ENCODE measurements at places on chromosomes 7 and 10.
A peak's percentile ranks its signal among the peaks of the same experiment; 100 is the strongest.

- DNase-seq, result peak; percentile 51
Observed at GRCh38 chr10:21953585-21954057, 49.9 kb downstream of the DNAJC1 start.

DNA sequence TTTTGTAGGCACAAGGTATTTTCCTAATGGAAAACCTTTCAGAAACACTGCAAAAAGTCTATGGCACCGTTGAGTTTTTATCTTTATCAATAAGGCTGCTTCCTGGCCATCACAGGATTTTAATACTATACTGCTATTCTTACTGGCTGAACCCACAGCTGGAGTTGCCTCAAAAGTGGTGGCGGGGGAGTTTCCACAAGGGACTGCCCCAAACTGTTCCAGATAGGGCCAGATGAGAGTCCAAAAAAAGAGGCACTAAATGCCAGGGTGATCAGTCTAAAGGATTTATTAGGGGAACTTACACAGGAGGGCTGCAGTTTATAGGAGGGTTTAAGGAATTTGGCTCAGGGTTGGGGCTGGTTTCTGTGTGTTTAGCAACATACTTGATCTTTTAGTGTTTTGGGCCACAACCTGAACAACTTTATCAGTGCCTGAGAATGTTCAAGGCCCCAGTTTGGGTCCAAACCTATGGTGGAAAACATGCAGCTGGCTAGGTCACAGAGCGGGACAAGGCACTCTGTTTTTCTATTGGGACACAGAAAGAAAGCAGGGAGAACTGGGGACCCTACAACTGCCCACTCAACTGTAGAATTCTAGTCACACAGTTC lies 41.4 kb downstream of the STAM start:
- DNase-seq, result no peak

DNA sequence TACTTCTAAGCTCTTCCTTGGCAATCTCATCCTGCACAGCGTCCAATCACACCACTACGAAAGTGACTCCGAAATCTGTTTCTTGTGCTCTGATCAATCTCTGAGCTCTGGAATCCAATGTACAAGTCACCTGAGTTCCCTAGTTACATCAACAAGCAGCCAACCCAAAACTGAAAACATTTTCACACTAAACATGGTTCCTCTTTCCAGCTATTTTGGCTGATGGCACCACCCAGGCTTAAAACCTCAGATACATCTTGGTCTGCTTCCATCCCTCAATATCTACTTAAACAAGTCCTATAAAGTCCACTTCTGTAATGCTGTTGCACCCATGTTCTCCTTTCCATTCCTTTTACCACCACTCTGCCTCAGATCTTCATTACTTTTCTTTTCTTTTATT lies 3.6 kb downstream of the BLOC1S2 start:
- no peak for DNase-seq

DNA sequence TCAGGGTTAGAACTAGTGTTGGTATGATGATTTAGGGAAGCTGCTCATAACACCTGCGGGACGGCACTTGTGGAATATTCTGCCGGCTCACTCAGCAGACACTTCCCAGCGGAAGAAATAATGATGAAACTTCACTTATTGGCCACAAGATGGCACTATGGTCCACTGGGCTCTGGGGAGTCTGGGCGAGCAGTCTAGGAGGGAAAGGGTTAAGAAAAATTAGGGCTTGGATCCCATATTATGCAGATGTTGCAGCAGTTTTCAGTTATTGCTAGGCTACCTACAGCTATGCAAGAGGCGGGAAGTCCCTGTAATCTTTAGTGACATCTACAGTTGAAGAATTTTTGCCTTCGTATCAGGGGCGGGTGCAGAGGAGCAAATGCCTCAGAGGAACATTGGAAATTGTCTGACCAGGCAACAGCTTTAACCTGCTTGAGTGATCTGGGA lies 238.7 kb upstream of the PRSS58 start:
- peak; percentile 36 for DNase-seq

GRCh38 chr7:100483722-100484672 lies at the start of gene NYAP1:
TSS of gene NYAP1 (plus strand) at chr7:100483927. CDS start at chr7:100485312, 1,385 bp downstream.
- DNase-seq, result no peak

GRCh38 chr7:1020849-1021251 lies 23.5 kb upstream of the GPR146 start:
- no peak for DNase-seq

GRCh38 chr7:1989049-1989860 lies 243.5 kb downstream of the MAD1L1 start:
- no peak for DNase-seq

GRCh38 chr7:116522247-116522646 lies 2.6 kb upstream of the CAV1 start:
- no peak for DNase-seq

GRCh38 chr7:7696458-7697119 lies 21.8 kb downstream of the RPA3 start:
- no peak for DNase-seq

DNA sequence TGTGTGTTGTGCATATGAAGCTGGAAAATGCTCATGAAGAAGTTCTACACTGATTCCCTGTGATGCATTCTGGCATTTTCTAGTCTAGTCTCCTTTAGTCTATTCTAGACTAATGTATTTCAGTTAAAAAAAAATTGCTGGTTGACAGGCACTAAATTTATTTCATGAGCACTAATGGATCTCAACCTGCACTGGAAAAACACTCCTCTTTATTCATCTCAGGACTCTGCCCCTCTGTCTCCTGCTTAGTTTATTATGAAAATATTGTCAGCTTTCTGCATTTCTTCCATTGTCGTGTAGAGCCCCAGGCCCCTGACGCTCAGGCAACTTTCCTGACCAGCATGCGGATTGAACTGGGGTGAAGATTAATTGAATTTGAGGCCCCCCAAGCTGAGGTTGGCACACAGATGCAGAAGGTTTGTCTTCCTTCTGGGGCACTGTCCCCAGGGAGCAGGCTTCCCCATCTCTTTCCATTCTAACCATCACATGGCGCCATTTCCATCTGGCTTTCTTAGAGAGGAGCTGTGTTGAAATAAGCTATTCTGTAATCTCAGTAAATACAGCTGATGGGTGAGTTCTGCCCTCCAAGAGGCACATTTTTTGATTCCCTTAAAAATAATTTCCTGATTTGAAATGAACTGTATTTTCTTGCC lies 128.7 kb downstream of the INSYN2A start:
- DNase-seq, result no peak

DNA sequence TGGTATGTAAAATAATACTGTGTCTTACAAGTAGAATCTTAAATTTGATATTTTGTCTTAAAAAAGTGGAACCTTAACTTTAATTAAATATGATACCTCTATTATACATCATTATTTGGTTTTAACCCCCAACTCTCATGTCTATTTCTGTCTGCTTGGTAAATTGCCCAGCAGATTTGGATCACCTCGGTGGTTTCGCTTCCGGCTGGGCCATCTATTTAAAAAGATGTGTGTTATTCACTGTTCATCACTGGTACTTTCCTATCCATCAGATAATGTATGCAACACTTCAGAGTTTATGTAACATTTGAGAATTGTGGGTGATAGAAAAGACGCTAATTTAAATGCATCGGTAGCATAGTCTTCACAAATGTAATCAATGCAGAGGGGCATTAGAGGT lies 119.7 kb downstream of the SND1 start:
- DNase-seq, result no peak

- DNase-seq, result no peak
Observed at GRCh38 chr10:49668684-49669083, 10.8 kb upstream of the C10orf53 start.

DNA sequence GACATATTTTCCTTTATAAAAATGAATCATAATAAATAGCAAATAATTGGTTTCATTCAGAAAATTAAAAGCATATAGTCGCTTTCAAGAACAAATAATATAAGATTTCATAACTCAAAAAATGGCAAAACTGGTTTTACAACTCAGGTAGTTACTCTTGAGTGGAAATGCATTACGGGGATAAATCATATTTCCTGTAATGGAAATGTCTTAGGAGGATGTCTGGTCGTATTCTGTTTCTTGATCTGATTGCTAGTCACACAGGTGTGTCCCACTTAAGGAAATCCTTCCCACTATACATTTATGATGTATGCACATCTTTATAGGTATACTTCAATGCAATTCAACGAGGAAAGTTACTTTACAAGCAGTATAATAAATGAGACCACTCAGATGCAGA lies 20.7 kb downstream of the NRAP start:
- no peak for DNase-seq

- DNase-seq, result peak; percentile 73
Observed at GRCh38 chr7:28490831-28491230, 78.5 kb downstream of the CREB5 start.

GRCh38 chr7:14800664-14801063 lies 101.9 kb downstream of the DGKB start:
- DNase-seq, result no peak

GRCh38 chr10:35870665-35871310 lies 228.7 kb upstream of the FZD8 start:
- no peak for DNase-seq

DNA sequence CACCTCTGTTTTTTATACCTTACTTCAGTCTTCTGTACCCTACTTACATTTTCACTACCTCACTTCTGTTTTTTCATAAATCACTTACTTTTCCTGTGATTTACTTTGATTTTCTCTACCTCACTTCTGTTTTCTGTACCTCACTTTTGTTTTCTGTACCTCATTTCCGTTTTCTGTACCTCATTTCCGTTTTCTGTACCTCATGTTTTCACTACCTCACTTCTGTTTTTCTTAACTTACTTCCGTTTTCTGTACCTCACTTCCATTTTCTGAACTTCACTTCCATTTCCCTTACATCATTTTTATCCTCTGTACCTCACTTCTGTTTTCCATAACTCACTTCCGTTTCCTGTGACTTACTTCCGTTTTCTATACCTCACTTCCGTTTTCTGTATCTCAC lies 492.0 kb upstream of the AKR1E2 start:
- peak; percentile 13 for DNase-seq

DNA sequence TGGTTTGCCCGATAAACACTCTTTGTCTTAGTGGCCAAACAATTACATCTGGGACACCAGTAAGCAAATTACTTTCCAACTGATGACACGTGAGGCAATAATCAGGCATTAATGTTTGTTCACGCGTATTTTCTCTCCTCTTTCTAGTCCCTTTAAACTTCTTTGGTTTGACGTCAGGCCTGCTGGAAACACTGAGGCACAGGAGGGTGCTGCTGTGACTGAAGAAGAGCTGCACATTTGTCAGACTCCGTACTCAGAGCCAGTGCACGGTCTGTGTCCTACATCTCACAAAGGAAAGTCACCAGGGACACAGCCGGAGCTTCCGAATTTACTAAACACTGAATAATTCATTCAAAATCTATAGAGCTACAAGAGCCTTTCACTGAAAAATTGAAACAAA lies 57.6 kb upstream of the ANAPC16 start:
- DNase-seq, result no peak

DNA sequence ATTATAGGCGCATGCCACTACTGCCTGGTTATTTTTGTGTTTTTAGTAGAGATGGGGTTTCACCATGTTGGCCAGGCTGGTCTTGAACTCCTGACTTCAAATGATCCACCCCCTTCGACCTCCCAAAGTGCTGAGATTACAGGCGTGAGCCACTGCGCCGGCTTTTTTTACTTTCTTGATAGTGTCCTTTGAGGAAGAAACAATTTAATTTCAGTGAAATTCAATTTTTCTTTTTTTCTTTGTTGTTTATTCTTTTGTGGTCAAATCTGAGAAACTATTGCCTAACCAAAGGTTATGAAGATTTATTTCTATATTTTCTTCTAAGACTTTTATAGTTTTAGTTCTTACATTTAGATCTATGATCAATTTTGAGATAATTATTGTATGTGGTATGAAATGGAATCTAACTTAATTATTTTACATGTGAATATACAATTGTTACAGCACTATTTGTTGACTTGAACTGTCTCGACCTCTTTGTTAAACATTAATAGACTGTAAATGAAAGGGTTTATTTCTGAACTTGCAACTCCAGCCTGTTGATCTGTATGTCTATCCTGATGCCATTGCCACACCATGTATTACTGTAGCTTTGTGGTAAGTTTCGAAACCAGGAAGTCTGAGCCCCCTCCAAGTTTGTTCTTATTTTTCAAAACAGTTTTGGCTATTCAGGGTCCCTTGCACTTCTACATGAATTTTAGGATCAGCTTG lies 19.8 kb upstream of the RASSF4 start:
- DNase-seq, result peak; percentile 67

DNA sequence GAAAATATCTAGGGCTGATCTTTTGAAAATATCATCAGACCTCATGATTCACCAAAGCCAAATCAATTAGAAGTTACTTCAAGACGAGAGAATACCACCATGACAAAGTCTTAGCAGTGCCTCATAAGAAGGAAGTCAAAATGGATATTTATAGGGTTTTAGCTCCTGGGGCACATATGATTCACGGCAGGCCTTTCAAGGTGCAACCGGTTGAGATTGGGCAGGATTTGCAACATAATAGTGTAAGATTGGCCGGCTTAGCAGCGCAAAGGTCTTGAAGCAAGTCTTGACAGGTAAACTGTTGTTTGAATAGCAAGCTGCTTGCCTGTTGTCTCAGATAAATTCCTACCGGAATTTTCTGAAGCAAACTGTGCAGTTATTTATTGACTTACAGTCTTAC lies 17.5 kb downstream of the ADRB1 start:
- no peak for DNase-seq

GRCh38 chr7:70699271-70699670 lies 432.7 kb upstream of the GALNT17 start:
- no peak for DNase-seq

DNA sequence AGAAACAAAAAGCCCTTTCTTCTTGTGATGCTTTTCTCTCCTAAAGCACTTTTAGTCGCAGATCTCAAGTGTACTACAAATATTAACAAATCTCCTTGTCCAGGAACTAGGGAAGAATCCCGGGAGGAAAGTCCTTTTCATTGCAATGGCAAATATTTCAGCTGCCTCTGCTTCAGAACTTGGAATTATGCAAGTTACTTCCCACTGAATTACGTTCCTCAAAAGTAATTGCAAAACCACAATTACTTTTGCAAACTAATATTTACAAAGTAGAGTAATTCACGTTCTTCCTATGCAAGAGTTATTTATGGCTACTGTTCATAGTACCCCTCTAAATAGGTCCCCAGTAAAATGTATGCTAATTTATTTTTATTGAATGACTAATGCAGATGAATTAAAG lies 14.5 kb downstream of the PRKCQ start:
- DNase-seq, result peak; percentile 86

DNA sequence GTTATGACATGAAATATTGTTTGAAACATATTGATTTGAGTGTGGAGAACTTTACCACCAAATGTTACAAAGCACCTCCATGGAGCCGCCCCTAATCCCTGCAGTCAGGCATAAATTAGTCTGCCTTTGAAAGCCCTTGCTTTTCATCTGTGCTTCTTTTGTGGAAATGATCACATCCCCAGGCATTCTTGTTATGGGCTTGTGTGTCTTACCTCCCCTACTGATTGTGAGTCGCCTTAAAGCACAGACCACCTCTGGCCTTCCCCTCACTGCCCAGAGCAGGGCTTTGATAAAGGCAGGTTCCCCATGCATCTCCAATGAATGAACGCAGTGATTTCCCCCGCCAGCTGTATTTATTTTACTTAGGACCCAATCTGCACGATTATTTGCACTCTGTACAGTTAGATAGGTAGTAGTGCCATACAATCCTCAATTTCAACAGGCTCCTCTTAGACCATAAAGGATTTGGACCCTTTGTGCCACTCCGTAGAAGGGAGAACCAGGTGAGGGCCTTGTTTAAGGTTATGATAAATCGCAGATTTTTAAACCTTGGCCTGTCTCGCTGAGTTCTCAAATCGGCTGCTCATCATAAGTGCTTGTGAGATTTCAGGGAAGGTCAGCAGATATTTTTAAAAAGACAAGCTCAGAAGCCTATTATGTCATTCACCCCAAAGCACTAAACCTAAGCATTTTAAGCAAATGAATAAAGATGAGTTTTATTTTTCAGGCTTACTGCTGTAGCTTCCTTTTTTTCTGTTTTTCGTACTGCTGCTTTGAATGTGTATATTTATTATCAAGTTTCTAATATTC lies 107.8 kb downstream of the CUBN start:
- DNase-seq, result no peak

GRCh38 chr7:156585926-156586325 lies 54.6 kb upstream of the RNF32 start:
- DNase-seq, result no peak
